Activated CD8-positive, alpha-beta T cell treated with anti-CD3 and anti-CD28 coated beads for 36 hours (primary cell): ENCODE measurements at places on chromosomes 12 and 14. TPM values are rescaled to one million over a fixed set of nuclear protein-coding genes. Genes with fewer than 3 reads are reported as not detected.

DNA sequence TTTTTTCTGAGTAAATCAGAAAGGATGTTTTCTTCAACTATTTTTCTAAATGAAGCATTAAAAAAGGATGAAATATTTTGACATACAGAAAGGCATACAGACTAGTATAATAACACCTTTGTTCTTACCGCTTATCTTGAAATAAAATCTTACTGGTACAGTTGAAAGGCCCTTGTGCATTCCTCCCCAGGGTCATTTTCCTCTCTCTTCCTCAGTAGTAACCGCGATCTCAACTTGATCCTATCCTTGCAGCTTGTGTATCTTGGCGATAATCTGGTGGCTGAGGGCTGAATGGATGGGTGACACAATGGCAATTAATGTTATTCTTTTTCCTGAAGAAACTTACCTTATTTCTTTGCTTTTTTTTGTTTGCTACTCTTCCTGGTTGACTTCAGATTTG lies 18.5 kb downstream of the GAS2L3 start:
- no peak for DNase-seq

DNA sequence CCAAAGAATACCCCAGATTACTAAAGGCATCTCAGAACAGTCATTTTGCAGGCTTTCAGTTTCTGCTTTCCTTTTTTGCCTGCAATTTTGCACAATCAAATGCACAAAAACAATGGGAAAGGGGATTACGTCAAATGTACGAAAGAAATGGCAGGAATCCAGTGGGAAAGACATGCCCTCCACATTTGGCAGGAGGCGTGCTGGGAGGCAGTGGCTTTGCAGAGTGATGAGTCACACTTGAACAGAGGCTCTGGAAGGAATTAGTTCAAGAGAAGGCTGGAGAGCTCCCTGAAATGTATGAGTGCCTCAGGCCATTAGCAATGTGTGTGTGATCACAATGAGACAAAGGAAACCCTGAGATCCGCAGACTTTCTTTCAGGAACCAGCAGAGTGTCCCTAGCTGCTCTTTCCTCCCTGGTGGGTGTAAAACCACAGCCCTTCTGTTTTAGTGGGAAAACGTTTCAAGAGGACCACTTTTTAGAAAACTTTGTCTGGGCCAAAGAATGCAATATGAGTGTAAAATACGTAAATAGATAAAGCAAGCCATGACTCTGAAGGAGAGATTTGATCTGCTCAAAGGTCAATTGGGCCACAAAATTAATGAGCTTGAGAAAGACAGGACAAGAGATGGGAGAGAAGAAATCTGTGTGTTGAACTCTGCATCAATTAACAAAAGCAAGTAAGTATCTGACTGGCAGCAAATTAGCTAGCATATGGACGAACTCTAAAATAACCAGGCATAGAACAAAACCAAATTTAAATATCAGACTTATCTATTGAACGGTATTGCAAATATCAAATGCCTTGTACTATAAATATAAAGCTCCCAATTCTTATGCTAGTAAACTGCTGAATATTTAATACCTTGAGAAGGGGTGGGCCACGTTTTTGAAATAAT lies 155.4 kb upstream of the PDE3A start:
- DNase-seq = no peak

DNA sequence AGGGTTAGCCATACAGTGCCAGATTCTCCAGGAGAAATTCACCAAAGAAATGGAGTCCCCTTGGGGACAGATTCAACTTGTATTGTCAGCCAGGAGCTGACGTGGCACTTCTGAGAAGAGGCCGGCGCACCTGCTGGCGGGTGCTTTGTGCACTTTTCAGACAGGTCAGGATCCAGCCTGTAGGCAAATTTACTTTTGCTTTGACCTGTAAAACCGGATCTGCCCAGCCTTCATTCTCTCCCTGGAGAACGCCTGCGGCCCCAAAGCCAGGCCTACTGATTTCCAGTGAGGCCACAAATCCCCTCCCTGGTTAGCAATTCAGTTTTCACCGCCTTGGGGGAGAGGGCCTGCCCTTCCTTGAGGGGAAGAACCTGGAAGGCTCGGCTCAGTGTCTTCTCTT lies 17.4 kb downstream of the P2RX4 start:
- no peak for DNase-seq

- DNase-seq = no peak
These were observed 44.2 kb downstream of the TTC8 start for GRCh38 chr14:88868558-88869159.

DNA sequence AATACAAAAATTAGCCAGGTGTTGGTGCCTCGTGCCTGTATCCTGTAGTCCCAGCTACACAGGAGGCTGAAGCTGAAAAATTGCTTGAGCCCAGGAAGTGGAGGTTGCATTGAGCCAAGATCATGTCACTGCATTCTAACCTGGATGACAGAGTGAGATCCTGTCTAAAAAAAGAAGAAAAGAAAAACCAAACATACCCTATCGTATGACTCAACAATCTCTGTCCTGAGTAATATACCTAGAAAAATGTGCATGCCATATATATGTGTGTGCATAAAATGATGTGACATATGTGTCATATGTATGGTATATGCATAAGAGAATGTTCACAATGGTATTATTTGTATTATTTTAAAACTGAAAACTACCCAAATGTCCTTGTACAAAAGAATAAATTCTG lies 261.5 kb upstream of the CLEC14A start:
- DNase-seq = no peak

DNA sequence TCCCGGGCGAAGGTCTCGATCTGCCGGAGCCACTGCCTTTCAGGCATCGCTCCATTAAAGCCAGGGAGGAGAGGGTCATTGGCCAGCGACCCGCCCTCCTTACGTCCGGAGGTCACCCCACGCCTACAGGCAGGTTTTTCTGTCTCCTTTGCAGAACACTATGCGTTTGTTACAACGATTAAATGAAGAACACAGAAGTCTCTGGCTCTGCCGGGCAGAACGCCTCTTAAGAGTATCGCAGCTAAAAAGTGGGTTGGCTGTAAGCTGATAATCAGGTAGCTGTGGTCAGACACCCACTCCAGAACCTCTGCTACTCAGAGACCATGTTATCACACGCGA lies 15.0 kb downstream of the OTX2 start:
- DNase-seq = no peak

GRCh38 chr12:123829561-123829960 lies 67.5 kb downstream of the DNAH10 start:
- no peak for DNase-seq

DNA sequence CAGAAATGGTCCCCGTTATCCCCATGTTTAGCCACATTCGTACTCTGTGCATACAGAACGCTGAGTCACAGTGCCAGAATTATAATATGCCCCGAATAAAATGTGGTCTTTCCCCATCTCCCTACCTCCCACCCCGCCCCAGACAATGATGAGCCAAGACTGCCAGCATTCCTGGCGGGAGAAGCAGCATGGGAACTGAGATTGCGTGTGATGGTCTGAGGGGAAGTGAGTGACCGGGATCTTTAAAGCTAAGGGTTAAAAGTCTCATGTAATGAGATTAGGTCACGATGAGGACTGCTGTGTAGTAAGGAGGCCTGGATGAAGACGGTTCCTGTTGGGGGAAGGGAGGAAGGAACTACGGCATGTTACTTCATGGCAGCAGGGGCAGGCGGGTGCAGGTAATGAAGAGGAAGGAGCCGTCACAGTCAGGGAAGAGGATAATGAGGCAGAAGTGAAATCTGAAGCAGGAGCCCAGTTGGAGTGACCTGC lies 243.3 kb upstream of the FKBP4 start:
- DNase-seq = no peak

GRCh38 chr12:52975204-52975603 lies 26.3 kb downstream of the KRT18 start:
- no peak for DNase-seq

- DNase-seq = no peak
These were observed 121.4 kb upstream of the PLEKHA5 start for GRCh38 chr12:19008102-19008501.

The TRHDE gene
- not detected for total RNA-seq

The STYK1 gene
- total RNA-seq = 0.70 TPM

The LRRK2 gene
- total RNA-seq = 0.76 TPM

The ADSS1 gene
- total RNA-seq = 2.7 TPM
